Hematopoietic multipotent progenitor cell treated with erythropoietin and hydrocortisone succinate and interleukin-3 and kit ligand, for 8 days (in vitro differentiated cells): ENCODE measurements at places on chromosomes 5 and 9.

GRCh38 chr5:32790411-32790951 lies 79.4 kb downstream of the NPR3 start:
- no peak for DNase-seq

- no peak for DNase-seq
Measured at GRCh38 chr9:84586662-84587061, 82.9 kb upstream of the NTRK2 start.

GRCh38 chr9:94907264-94907936 lies 180.9 kb downstream of the AOPEP start:
- DNase-seq = no peak

DNA sequence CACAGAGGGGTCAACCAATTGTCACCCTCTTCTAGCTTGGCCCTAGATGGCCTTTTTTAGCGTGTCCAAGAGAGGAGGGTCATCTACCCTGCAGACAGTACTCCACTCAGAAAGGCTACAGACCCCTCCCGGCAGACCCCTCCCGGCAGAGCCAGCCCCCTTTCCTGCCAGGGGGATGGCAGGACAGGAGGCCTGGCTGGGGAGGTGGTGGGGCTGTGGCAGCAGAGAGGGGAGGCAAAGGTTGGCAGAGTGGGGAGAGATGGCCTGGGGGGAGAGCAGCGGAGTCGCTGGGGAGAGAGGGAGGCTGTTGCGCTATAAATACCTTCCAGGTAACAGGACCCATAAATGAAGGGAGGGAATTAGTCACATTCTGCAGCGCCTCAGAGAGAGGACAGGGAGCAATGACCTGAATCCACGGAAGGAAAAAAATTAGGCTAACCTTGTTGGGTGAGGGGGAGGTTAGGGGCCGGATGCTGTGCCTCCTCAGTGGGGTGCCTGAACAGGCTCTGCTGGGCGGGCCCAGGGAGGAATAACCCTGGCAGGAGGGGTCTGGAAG lies 32.9 kb upstream of the PSD2 start:
- DNase-seq = no peak

DNA sequence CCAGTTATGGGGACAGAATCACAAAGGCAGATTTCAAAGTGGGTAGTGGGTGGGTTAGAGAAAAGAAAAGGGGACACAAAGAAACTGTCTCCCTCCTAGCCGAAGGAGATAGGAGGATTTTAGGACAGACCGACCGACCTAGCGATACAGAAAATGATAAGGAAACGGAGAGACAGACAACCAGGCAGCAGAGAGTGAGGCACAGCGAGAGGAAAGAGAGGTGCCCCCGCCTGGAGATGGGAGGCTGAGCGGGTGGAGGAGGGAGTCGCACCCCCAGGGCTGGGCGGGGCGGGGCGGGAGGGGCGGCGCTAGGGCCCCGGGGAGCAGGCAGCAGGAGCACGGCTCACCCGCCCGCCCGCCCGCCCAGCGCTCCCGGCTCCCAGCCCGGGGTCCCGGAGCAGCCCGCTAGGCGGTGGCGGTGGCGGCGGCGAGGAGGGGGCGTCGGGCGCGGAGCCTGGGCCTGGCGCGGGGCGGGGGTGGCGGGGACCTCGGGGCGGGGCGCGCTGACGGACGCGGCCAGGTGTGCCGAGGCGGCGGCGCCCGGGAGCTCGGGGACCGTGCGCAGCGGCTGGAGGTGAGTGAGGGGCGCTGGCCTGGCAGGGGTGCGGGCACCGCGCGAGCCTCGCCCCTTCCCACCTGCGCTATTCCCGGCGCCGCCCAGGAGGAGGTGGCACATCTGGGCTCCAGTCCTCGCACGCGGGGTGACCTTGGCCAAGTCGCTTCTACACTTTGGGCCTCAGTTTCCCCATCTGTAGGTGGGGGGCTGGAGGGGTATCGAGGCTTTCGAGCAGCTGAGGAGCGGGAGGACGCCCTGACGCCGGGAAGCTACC lies 15.9 kb upstream of the SYNPO start:
- no peak for DNase-seq

DNA sequence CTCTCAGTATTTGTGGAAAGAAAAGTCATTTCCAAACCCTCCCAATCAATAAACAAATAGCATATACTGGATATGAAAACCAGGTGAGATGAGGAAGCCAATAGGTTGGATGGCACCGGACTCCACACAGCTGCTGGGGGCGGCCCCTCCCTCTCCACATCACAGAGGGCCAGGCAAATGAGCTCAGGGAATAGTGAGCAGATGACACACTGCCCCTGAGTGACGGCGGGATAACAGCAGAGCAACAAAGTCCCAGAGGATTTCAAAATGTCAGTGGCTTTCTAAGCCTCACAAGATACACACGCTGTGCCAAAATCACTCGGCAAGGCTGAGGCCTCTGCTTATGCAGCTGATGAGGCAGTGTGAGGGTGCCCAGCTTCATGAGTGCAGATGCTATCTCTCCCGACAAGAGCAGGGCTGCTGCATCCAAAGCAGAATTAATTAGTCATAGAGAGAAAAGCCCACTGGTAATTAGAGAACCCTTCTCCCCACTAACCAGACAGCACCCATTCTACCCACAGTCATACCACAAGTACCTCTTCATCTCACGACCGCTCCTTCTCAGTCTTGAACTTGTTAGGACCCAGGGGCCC lies 235.0 kb upstream of the NFIL3 start:
- no peak for DNase-seq

GRCh38 chr9:108997112-108997511 lies 16.2 kb downstream of the CTNNAL1 start:
- DNase-seq = no peak

GRCh38 chr5:38670878-38671277 lies 114.4 kb upstream of the LIFR start:
- no peak for DNase-seq

- DNase-seq = peak; percentile 90
Measured at GRCh38 chr5:32444431-32445286, at the start of gene ZFR. ZFR (minus strand) TSS chr5:32444740; CDS start chr5:32444658, 82 bp downstream.

DNA sequence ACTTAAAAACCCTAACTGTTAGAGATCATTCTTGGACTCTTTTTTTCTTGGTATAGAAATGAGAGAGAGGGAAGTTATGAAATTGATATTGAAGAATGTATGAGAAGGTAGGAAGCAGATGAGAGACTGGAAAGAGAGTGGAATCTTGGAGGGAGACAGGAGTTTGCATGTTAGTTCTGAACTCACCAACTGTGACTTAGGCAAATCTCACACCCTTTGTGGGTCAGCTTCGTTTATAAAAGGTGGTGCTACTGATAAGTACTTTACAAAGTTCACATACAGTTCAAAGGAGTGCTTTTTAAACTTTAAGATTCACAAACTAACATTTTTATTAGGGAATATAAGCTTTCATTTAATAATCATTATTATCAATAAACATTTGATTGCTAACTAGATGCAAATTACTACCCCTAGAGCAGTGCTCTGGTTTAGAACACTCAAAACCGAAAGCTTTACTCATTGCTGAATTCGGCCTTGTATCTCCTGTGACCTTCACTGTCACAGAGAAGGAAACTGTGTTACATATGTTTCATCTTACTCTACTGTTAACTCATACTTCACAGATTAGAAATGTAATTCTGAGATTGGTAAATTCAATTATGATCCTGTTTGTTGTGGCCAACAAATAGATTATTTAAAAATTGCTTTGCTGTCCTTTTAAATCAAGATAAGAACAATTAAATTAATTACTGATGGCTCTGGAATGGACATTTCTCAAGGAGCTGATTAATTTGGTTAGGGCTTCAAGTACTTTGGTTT lies 143.2 kb downstream of the RMI1 start:
- DNase-seq = no peak

DNA sequence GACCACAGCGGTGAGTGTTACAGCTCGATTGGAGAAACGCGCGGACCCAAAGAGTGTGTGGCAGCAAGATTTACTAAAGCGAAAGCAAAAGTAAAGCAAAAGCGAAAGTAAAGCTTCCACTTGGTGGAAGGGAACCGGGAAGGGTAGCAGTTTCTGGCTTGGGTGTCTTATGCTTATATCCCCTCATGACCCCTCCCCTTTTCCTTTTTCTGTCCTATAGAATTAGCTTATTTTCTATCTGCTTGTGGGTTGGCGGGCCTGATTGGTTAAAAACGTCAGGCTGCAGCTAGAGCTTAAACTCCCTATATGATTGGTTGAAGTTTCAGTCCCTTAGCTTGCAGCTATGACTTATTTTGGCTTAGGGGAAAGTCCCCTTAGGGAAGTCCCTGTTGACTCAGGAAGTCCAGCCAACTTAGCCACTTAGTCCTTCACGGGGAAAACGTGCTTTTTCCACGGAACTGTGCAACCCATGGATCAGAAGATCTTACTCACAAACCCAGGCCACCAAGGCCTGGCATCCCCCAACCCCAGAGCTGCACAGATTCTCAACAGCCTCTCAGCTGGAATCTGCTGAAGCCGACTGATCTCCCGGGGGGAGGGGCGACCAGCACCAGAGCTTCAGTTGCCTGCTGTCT lies 114.2 kb upstream of the ADAMTS16 start:
- DNase-seq = no peak

DNA sequence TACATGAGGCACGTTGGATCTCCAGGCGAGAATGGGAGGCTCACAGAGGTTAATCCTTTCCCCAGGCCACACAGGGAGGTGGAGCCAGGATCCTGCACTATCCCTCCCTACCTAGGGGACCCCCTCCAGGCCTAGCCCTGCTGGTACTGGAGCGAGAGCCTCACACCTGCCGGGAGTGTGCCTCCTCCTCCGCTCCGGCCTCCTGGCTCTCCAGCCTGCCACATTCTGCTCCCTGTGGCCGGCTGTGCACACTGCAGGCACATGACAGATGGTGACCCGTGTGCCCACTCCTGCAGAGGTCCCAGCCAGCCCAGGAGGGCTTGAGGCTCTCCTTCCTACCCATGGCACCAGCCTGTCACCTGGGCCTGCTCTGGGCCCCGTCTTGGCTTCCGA lies 93.4 kb downstream of the RXRA start:
- no peak for DNase-seq

DNA sequence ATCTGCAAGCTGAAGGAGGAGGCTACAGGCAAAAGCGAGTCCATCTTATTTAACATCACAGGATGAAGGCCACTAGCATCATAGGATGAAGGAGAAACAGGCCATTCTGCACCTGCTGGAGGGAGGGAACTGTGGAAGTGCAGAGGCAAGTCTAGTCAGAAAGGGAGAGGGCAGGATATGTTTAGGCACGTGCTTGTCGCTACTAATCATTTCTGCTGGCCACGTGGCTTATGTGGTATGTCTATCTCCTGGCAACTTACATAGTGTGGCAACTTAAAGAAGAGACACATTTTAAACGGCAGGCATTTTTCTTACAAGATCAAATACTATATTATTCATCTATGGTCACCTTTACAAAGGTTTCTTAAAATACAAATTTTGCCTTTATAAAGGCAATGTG lies 74.0 kb downstream of the GNAQ start:
- DNase-seq = peak; percentile 88

GRCh38 chr9:100056561-100056960 lies 42.2 kb downstream of the ERP44 start:
- DNase-seq = no peak

DNA sequence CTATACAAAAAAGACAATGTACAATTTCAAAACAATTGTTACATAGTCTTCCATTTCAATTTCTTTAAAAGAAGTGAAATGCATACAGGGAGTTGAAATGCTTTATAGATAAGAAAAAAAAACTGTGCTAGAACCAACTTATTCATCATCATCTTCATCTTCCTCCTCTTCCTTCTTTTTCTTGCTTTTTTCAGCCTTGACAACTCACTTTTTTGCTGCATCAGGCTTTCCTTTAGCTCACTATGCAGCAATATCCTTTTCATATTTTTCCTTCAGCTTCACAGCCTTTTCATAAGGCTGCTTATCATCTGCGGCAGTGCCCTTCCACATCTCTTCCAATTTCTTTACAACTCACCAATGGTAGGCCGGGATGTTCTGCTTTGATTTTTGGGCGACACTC lies 4.4 kb downstream of the LHFPL2 start:
- DNase-seq = no peak

GRCh38 chr9:92963831-92964606 lies 16.7 kb downstream of the FGD3 start:
- DNase-seq = peak; percentile 73

DNA sequence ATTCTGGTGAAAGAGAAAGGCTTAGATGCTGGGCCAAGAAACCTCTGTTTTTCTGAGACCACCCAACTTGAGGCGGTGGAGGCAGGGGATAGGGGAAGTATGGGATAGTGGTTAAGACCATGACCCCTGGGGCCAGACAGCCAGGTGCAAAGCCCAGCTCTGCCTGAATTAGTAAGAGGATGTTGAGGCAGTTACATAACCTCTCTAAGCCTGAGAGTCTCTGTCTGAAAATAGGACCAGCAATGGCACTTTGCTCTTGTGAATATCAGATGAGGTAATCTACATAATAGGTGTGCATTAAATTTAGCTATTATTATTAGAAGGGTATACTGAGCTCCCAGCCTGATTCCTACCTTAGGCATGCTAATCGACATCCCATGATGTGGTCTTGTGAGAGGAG lies 68.2 kb downstream of the DOCK2 start:
- DNase-seq = no peak

DNA sequence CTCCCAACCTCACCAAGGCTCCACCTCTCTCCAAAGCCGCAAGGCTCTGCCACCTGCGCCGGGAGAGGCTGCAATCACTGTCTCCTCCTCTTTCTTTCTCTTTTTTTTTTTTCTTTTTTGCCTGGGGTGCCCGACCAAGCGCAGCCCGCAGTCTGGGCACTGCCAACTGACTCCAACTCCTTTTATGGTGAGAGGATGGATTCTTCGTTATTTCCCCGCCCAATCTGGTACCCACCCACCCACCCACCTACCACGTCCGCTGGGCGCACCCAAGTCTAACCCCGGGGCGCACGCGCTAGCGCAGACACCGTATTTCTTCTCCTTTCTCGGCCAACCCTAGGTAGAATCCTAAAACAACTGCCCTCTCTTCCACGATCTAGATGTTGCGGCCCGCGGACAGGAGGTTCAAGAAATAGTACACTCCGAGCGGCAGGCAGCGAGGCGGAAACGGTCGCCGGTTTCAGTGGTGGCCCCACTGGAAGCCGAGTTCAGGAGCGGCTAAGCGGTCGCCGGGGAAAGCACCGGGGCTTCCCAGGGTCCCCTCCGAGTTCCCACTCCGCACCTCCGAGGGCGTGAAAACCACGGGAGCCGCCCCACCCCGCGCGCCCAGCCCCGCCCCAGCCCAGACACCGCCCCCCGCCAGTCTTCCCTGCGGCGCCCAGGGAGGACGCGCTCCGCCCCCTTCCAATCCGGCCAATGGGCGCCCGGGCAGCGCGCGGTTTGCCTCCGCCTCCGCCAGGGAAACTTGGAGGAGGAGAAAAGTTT lies 385 bp upstream of the PTGER4 start:
- DNase-seq = peak; percentile 76

DNA sequence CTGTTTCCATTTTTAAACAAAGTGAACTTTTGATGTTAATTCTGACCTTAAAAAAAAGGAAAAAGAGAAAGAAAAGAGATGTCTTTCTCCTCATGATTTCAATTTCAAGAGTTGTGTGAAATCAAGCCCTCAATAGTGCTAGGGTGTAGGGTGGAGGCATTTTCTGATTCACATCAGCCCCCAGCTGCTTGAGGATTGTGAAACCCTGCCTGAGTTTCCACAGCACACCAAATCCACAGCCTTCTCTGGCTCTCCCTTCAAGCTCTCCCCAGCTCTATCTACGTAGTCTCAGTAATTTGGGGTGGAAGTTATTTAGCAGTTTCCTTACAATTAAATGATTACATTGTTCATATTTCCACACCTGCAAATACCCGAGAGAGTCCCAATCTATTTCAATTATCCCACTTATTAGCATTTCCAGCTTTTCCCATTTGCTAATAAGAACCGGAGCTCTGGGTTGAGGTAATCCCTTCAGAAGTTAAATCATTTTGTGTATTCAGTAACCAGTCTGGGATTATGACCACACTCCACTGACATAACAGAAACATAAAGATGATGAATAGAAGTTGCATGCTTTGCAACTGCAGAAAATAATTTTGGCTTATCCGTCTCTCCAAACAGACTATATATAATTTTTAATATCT lies 54.9 kb downstream of the MTX3 start:
- DNase-seq = no peak
